Stimulated activated naive CD8-positive, alpha-beta T cell treated with anti-CD3 and anti-CD28 coated beads, Interleukin-15, Interleukin-2, amounts not matched to agents 100 U/mL and 50 U/mL, for 24 hours (primary cell): ENCODE measurements at places on chromosomes 16 and 17.
A peak's percentile ranks its signal among the peaks of the same experiment; 100 is the strongest.

DNA sequence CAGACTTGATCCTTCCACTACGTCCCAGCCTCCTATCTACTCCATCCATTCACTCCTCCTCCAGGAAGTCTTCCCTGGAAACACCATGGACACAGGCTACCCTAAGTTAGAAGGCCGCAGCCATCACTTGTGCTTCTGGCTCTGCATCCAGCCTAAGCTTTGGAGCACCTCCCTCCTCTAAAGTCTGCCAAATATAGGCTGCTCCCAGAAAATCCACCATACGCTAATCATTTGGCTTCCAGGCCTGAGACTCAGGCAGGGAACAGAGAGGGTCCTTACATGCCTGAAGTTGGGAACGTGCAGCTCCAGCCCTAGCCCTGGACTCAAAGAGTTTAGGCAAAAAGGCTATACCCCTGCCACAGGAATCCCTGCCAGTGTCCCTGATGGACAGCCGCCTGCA, 6.7 kb downstream of the PCGF2 start:
- no peak for DNase-seq

GRCh38 chr17:41382394-41382793, 288 bp upstream of the KRT34 start:
- DNase-seq: no peak

GRCh38 chr17:48426019-48426665, 3.9 kb downstream of the SKAP1 start:
- DNase-seq: no peak

DNA sequence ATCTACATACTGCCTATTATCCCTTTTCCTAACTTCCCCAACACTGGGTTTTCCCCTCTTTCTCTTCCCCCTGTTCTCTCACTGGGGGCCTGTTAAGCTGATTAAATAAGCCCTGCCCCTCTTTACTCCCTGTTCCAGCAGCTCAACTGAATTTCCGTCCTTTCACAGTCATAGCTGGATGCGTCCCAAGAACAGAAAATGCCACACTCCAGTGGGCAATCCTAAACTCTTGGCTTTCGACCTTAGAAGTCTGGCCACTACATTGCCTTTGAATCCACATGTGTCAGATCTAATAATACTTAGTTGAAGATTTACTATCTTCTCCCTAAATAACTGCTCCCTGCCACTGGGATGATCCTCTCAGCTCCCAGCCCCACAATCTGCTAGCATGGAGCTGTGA, 34.5 kb downstream of the KCNJ16 start:
- no peak for DNase-seq

DNA sequence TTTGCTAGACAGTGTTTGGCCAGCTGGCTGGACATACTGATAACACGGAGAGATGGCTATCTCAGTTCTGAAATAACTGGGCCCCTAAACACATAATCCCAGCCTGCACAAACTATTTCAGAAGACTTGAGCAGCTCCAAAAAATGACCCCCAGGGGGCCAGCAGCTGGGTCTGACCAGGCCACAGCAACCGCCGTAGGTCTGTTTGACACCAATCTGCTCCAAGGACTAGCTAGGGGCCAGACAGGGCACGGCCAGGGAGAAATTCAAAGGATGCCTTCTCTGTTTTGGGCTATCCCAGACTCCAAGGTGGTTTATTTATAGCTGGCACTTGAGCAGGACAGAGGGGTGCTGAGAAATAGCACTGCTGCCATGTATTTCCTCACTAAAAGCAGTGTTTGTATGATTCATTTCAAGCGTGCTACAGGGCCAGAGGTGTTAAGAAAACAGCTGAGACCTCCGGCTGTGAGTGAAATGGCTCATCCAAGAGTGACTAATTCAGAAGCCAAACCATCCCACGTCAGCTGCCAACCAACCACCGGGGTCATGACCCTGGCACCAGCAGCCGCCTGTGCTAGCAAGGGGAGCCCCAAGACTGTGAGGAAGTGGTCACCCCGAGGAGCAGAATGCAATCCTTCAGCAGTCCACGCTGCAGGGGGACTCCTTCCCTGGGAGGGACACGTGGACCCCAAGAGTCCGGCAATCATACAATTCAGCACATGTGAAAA, 5.7 kb downstream of the GGA2 start:
- peak; percentile 81 for DNase-seq

DNA sequence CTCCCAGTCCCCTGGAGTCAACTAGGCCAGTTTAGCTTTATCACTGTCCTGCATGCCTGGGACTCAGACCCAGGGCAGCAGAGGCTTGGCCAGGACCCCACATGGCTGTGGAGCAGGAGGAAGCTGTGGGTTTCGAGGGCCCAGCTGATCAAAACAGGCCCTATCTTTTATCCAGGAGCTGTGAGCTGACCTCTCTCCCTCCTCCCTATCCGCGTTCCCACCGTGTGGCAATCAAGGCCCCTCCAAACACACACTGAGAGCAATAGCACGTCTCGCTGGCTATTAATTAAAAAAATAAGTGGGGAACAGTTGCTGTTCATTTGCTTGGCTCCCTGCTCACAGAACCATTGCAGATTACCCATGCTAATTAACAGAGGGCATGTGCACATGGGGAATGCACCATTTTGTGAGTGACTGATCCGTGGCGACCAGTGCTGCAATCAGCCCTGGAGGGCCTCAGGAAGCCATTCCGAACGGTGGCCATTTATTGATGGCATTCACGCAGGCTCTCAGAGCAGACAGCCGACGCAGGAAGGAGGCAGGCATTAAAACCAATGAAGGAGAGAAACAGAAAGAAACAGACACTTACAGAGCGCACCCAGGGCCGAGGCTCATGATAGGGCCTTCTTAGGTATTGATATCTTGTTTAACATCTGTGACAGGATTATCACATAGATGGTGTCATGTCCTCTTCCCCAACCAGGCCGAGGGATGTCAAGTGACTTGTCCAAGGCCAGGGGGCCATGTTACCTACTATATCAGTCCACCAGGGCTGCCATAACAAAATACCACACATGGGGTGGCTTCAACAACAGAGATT, 157.1 kb downstream of the KATNIP start:
- no peak for DNase-seq

DNA sequence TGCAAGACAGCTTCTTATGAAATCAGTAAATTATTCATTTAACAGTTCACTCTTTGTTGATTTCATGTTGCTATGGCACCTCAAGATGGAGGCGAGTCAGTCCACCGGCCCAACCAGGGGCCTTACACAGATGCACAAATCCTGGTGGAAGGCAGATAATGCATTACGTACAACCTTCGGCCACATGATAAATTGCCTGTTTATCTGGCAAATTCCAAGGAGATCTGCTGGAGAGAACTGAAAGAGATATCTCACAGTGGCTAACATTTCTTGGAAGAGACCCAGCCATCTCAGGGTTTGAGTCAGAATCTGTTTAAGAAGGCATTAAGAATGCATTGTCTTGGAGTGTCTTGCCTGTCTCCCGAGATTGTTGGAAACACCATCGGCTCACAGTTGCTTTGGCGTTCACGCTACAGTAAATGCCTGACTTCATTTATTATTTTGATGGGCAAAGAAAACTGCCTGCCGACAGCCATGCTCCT, 225.6 kb downstream of the MSI2 start:
- DNase-seq: no peak

DNA sequence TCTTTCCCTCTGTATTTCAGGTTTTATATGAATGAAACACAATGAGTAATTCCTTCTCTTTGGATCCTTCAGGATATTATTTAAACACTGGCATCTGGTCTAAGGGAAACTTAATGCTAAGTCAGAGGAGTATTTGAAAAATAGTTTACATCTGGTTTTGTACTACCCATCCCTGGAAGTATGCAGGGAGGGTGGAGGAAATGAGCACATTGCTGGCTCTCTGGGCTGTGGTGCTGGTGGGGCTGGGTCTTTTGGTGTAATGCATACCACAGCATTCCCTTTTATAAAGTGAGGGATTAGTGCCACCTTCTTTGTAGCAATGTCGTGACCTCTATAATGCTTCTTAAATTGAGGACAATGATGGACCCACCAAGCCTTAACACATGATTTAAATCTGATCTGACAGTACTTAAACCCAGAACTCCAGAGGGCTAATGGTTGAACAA, 105.5 kb upstream of the AXIN2 start:
- no peak for DNase-seq

DNA sequence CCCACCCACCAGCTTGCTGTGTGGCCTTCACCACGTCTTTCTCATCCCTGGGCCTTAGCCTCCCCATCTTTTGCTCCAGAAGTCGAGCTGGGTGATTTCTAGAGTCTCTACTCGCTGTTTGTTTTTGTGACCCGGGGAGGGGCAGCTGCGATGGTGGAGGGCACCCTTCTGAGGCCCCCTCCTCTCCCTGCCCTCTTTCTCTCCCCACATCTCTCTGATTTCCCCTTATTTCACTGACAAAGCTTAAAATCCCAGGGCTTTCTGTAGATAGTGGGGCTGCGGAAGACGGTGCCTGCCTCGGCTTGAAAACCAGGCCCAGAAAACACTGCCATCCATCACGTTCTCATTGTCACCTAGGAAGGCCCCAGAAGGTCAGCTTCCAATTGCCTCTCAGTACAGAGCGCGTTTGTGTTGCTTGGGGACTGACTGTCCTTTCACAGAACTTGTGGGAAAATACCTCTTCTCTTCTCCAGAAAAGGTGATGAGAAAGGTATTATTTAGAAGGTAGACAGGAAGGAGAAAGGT, 95.1 kb downstream of the NTN1 start:
- DNase-seq: no peak

DNA sequence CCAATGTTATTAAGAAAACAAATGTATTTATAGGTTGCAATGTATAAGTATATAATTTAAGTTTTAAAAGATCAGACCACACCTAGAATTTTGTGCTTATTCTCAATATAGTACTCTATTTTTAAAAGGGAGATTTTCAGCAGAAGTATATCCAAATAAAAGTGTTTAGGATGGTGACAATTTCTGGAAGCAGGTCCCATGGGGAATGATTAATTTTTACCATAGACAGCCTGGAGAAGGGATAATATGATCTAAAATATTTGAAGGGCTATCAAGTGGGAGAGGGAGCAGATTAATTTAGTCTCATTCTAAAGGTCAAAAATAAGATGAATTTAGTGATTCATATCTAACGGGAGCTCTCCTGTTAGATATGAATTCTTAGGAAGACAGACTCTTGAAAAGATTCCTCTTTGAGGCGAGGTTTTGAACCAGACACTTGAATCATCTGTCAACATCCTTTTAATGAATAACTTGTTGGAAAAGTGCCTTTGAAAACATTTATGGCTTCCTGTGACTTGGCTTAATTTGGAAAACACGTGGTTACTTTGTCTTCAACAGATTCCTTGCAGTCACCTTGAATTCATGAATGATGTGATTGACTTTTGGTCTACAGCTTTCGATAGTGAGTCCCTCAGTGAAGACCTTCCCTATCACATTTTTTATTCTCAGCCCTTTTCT, 29.3 kb upstream of the SMIM36 start:
- no peak for DNase-seq

GRCh38 chr17:10058921-10059683, 139.3 kb downstream of the GAS7 start:
- DNase-seq: no peak
